B cell (primary cell): ENCODE measurements at places on chromosomes 16 and 17. TPM values are rescaled to one million over a fixed set of nuclear protein-coding genes. Genes with fewer than 3 reads are reported as not detected.

- DNase-seq: no peak
Observed at GRCh38 chr17:13160296-13160695, 142.5 kb upstream of the ELAC2 start.

GRCh38 chr17:82931699-82932517, 92.1 kb upstream of the ZNF750 start:
- DNase-seq: no peak

- no peak for DNase-seq
Observed at GRCh38 chr16:57244463-57244766, 644 bp upstream of the ARL2BP start.

GRCh38 chr16:67184453-67184994, 761 bp upstream of the MATCAP1 start:
- DNase-seq: no peak

- no peak for DNase-seq
Observed at GRCh38 chr16:6682142-6682811, 650.4 kb upstream of the RBFOX1 start.

- DNase-seq: no peak
Observed at GRCh38 chr16:58863042-58863441, 128.9 kb upstream of the GOT2 start.

DNA sequence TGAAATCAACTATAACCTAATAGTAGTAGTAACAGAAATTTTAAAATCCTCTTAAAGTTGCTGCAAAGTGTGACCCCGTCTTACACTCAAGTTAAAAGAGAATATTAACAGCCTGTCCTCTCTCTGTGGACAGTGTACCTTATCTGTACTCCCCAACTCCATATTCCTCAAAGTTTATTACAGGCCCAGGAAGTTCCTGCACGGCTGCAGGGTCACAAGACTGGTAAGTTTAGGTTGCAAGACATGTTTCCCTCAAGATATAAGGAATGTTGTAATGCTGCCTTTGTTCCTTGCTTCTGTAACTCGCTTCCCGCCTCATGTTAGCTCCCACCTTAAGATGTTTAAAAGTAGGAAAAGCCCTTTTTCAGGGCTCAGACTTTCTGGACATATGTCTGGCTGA, 72.2 kb downstream of the ITFG1 start:
- no peak for DNase-seq

The KCNG4 gene
- not detected in 2 replicates for total RNA-seq

The ALOX15B gene
- not detected in 2 replicates for total RNA-seq

The CD300H gene
- total RNA-seq: not detected in 2 replicates
